ENCODE measurements at places on chromosomes 11 and 22. TPM values are rescaled to one million over a fixed set of nuclear protein-coding genes. Genes with fewer than 3 reads are reported as not detected.

DNA sequence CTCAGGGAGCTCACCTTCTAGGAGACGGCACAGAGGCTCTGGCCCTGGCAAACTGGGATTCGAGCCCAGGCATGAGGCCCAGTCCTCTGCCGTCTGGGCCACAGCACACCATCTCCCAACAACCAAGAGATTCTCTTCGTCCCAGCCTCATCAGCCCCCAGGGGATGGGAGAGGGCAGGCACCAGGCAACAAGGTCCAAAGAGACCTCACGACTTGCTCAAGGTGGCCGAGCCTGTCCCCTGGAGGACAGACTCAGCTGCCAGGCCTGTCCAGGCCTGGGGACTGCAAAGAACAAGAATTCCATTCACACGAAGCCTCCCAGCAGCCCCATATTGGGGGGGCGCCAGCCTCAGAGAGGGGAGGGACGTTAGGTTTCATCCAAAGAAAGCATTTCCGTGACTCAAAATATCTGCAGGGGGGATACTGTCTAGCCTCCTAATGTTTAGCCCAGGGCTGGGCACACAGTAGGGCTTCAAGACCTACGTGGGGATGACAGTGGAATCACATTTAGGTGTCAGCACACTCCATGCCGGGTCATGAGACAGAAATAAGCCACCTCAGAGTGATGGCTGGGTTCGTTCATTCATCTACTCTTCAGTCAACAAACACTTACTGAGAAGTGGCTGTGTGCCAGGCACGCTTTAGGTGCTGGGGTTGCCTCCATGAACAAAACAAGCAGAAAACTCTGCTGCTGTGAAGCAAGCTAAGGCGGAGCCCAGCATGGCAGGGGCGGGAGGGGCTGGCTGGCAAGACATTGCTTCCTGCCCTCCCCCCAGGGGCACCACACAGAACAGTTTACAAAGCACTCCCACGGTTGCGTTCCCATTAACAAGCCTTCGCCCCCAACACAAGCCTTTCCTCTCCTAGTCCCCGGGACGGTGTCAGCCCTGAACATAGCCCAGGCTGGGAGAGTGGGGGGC lies 1.2 kb downstream of the CARNS1 start:
- peak; percentile 58 for DNase-seq

DKK3 gene
- not detected for total RNA-seq

GRCh38 chr11:57403802-57404147 lies 13.3 kb upstream of the PRG2 start:
- DNase-seq, result no peak

DNA sequence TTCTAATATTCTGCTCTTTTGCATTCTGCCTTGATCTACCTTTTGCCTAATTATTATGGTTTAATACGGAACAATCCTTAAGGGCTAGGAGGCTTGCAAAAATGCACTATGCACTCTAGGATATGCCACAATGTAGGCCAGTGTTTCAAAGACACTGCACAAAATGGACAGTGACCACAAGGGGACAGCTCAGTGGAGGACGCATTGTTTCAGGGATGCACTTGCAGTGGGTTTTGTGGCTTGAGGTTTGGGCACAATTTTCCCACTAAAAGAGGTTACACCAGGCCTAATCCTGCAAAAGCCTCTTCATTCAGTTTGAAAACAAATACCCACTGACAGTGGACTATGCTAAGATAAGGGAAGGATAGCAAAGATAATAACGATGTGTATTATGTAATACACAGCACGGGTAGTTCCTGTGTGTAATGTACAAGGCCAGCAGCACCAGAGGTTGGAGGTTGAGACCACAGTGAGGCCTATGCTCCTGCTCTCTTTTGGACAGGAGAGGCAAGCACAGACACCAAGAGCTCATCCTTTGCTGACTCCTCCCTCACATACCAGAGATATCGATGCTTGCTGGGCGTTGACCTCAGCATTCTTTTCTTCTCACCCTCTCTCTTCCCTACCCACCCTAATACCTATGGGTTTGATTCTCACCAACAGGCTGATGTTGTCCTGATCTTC lies 12.7 kb downstream of the MAP6 start:
- DNase-seq, result no peak

DNA sequence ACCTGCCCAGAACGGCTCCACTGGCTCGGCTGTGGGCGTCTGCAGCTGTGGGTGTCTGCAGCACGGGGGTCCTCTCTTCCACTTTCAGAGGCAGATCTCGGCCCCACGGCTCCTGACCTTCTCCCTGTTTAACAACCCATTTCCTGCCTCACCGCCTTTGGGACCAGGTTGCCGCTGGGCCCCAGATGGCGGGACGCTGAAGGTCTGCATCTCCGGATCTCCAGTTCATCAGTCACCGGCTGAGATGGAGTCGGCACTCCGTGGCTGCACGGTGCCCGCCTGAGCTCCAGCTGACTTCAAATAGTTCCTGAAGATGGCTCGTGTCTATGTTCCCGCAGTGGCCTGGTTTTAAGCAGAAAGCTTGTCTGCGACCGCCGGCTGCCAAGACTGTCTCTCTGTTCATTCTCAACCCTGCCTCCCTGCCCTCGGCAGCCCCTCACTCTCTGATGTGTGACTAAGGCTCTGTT lies 475.9 kb downstream of the BRD1 start:
- DNase-seq, result no peak

- DNase-seq, result no peak
Measured at GRCh38 chr11:129458756-129459535, 83.3 kb downstream of the BARX2 start.

MFRP gene
- not detected for total RNA-seq

HBB gene
- total RNA-seq, result 708 TPM

OR8G1 gene
- total RNA-seq, result under 0.01 TPM

- no peak for DNase-seq
Measured at GRCh38 chr11:19915808-19916207, 203.2 kb downstream of the NAV2 start.

MYEOV gene
- not detected for total RNA-seq

DNA sequence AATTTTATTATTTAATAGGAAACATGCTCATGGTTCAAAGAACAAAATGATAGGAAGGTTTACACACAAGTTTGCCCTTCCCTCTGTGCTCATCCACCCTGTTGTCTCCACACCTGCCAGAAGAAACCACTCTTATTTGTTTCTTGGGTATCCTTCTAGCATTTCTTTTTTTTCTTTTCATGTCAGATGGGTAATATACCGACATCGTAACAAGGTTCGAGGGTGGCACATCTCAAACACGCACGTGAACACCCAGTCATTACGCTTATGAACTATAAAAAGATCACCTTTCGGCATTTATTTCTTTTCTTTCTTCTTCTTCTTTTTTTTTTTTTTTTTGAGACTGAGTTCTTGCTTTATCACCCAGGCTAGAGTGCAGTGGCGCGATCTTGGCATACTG lies 70.5 kb downstream of the UBASH3B start:
- DNase-seq, result no peak

- DNase-seq, result no peak
Measured at GRCh38 chr11:134478176-134478575, 66.1 kb upstream of the B3GAT1 start.

CD248 gene
- total RNA-seq, result 1.1 TPM

GRCh38 chr22:21826204-21826603 lies 41.2 kb downstream of the MAPK1 start:
- no peak for DNase-seq
